Stimulated activated CD4-positive, alpha-beta T cell treated with anti-CD3 and anti-CD28 coated beads, Interleukin-1b, Interleukin-23, amount 100 ng/mL, for 1 hour (primary cell): ENCODE measurements at places on chromosomes 7 and 10.

GRCh38 chr7:112084520-112084971, 121.7 kb downstream of the DOCK4 start:
- no peak for DNase-seq

DNA sequence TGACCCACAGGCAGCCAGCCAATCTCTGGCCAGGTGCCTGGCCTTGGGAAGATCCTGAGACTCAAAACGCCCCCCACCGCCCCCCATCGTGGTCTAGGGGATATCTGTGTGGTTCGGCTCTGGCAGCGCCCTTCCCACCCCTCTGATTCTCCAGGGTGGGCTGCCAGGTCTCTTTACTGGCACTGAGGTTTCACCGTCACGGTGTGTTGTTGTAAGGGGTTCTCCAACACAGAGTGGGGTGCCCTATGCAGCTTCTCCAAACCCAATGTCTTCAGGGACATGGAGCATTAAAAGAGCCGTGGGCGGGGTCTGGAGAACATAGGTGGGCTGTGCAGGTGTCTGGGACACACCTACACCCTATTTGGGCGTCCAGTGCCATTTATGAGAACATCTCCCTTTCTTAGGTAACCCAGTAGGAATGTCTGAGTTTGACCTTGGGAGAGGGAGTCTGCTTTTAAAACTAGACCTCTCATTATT, 1.5 kb downstream of the MAFK start:
- DNase-seq, result no peak

GRCh38 chr7:138785587-138786437, 12.0 kb upstream of the TMEM213 start:
- DNase-seq, result no peak

DNA sequence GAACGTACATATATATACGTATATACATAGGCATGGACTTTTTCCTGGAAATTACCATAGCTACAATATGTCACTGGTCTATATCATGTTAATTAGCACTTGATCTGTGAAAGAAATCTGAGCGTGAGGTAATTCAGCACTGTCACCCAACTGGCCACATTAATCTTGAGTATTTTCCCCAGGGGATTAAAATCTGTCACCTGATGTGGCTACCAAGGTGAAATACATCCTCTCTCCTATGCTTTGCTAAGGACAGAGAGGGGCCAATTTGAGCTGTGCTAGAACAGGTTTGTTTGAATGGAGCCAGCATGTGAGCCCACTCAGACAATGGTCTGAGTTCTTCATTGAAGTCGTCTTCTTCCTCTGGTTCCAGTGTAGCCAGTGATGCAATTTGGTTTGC, 33.3 kb downstream of the CYCS start:
- DNase-seq, result no peak

DNA sequence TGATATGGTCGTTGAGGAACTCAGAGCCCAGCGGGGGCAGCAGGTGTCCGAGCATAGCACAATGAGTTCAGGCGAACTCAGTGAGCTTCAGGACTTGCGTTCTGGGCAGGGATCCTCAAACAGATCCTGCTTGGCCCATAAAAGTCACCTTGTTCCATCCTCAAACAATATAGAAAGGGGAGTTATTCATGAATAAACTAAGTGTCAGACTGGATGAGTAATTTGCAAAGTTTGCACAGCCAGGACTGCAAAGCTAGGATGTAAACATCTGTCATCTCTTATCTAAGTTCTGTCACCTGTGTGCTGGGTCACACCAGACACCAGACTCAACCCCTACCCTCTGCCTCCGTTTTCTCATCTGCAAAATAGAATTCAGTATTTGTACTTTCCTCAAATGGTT, 58.0 kb upstream of the PFKP start:
- DNase-seq, result no peak

- no peak for DNase-seq
Observed at GRCh38 chr10:31321396-31321941, 2.5 kb downstream of the ZEB1 start.

GRCh38 chr7:113487925-113488731, 369.8 kb upstream of the SMIM30 start:
- no peak for DNase-seq

GRCh38 chr10:84987039-84987438, 658.6 kb downstream of the CCSER2 start:
- DNase-seq, result no peak

DNA sequence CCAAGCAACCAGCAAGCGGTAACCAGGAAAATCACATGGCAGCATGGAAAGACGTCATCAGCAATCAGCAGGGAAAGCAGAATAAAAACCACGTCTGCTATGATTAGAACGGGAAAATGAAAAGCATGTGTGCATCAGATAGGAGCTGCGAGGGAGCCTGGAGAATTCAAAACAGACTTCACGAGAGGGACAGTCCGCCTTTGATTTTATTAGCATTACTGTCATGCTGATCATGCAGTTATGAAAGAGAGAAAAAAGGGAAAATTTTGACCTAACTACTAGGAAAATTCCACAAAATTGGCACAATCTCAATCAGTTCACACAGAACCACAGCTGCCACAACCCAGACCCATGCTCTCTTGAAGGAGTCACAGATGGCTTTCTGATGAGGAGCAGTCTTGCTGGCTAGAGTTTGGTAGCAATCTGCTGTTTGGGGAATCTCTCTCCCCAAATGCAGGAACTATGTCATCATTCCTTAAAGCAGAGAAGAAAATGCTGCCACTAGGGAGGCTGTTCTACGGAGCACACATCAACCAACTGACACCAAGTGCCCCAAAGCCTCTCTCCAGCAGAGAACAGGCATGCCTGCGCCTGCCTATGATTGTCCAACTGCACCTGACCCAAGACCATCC, 295.9 kb downstream of the TNS3 start:
- DNase-seq, result no peak

DNA sequence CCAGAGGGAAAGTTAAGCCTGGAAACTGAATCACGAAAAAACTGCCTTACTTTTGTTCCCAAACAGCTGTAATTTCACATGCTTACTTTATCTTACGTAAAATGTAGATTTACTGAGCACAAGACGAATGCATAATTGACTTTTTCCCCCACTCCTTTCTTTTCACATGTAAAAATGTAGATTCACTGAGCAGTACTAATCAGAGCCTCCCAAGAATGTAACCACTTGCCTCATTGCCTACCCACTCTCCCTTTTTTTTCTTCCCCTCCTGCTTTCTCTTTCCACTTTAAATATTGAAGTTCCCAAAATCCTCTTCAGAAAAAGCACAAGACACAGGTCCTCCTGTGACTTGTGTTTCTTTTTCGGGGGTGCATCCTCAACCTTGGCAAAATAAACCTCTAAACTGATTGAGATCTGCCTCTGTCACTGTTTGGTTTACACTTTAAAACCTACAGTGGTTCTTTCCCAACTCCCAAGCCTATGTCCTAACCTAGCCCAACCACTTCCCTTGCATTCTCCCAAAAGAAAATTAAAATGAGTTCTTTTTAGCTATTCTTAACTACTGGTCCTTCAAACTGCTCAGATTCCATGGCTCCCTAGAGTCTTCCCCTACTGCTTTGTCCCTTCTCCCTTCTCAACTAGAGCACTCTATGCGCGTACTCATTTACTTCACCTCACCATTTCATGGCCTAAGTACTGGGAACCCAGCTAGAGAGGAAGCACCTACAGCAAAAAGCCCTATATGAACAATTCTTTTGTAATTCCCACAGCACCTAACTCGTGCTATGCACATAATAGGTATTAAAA, 236.6 kb upstream of the MKLN1 start:
- DNase-seq, result no peak

GRCh38 chr7:104656467-104656866, 328.1 kb downstream of the LHFPL3 start:
- no peak for DNase-seq

- no peak for DNase-seq
Observed at GRCh38 chr10:43177595-43177994, 39.4 kb downstream of the CSGALNACT2 start.

DNA sequence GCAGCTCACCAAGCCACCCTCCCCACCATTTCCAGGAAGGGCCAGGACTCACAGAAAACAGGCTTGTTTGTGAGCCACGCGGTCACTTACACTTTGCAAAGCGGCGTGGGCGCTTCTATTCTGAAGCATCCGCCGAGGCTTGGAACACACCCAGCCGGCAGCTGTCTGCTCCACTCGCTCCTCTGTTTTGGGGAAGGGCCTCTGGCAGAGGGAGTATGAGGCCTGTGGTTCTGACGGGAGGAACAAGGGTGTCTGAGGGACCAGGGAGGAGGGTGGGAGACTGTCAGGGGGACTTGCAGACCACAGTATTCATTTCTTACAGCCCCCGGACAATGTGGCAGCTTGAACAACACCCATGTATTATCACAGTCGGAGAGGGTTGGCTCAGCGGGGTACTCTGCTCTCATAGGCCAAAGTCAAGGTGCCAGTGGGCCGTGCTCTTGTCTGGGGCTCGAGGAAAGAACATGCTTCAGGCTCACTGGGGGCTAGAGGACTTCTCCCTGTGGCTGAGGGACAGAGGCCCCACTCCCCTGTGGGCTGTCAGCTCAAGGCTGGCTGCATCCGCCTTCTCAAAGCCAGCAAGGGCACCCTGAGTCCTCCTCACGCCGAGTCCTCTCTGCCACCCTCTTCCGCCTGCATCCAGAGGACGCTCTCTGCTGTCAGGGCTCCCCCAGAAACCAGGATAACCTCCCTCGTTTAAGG, 60.4 kb upstream of the FAM20C start:
- DNase-seq, result no peak

DNA sequence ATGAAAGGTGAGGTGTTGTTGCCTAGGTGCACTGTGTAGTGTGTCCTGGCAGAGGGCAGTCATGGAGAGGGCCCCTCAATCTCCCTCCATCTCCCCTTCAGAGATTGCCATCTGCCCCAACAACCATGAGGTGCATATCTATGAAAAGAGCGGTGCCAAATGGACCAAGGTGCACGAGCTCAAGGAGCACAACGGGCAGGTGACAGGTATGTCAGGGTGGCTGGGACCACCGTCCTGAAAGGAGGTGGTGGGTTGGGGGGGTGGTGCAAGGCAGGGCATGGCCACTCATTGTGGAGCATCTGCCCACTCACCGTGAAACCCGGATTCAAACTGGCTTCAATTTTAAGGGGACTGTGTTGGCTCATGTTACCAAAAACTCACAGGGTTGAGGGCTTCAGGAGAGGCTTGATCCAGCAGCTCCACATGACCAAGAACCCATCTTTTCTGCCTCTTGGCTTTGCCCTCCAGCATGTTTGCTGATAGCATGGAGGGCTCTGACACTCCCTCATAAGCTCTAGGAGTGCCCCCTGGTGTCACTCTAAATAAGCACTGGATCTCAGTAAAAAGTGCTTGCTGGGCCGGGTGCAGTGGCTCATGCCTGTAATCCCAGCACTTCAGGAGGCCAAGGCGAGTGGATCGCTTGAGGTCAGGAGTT, 12.2 kb downstream of the ARPC1B start:
- no peak for DNase-seq

- DNase-seq, result no peak
Observed at GRCh38 chr7:105028004-105028403, 14.0 kb downstream of the KMT2E start.

DNA sequence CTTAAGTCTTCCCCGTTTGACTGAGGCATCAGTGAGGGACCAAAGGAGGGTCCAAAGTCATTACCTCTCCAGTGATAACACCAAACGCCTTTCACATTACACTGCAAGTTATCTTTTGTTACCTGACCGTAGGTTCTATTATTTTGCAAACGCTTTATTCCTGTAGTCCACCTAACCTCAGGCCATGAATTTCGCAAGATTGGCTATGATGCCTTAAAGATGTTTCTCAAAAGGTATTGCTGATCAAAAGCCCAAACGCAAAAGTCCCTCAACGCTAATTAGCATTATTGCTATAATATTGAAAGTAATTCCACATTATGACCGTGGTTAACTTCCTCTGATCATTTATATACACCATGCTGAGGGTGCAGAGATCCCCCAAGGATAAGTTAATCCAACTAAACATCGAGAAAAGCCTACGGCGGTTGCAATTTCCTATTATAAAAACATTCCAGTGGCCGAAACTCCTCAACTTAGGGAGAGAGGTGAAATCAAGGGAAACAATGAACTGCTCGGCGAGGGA, 649 bp downstream of the DNA2 start:
- no peak for DNase-seq

DNA sequence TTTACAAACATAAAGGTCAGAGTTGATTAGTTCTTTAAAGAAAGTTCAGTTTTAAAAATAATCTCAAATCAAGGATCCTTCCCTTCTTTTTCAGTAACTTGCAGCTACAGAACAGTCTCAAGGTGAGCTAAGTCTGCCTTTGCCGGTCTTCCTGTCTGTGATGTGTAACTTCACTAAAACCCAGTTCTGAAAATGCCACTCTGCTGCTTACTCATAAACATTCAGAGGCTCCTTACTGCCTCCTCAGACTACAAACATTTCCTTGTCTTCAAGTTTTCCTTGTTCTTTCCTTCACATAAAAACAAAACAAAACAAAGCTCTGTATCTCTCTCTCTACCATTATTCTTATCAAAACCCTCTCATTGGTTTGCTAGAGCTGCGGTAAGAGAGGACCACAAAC, 128.7 kb downstream of the ETV1 start:
- DNase-seq, result no peak

DNA sequence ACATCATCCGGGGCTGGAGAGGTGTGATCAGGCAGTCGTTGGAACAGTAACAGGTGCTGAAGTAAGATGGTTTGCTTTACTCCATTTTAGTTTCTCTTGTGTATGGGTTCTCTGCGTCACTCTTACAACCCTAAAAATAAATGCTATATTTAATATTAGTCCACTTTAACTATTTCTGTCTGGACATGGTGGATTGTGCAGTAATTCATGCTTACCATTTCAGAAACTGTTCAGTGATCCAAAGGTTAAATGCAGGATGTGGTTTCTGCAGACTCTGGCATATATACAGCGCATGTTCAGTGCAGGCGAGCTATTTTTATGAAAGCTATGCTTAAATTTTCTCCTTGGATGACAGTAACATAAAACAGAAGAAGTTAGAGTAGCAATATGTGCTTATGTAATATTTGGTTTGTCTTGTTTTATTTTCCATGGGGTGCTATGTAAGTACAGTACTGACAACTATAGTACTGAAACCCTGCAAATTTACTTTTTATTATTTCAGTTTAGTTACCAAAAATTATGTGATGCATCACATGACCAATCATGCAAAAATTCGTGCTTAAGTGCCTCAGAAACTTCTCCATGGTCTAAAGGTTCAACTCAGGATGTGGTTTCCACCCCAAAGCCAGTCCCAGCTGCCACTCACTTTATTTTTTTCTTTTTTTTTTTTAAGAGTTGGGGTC, 46.6 kb upstream of the GRID1 start:
- no peak for DNase-seq

- no peak for DNase-seq
Observed at GRCh38 chr7:27152816-27153442, 546 bp upstream of the HOXA3 start.

DNA sequence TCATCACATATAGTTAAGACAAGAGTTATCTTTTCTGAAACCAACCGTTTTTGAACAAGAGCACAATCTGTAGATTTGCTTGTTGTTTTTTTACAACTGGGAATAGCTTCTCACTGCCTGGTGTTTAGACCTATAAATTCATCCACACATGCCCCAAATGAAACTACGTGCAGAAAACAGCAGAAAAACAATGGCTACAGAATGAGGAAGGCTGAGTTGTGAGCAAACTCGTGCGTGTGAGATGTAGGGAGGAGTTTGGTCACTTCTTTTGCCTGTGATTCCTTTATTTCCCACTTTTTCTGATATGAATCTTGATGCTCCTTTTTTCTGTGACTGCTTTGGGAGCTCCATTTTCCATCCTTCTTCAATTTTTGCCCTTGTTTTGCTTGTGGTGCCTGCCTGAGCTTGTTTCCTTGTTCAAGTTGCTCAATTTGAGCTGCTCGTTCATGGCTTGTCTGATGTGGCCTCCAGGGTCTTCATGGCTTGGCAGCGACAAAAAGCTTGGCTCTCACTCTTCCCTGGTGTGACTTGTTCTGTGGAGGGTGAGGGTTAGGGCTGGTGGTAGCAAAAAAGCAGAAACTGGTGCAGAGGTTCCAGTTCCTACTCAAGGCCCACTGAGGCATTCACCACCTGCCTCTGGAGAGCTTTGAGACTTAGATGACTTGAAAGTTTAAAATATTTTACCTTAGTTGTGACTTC, 76.9 kb downstream of the ZNF365 start:
- no peak for DNase-seq
